ENCODE measurements at places on chromosomes 5 and 9. TPM values are rescaled to one million over a fixed set of nuclear protein-coding genes. Genes with fewer than 3 reads are reported as not detected.

DNA sequence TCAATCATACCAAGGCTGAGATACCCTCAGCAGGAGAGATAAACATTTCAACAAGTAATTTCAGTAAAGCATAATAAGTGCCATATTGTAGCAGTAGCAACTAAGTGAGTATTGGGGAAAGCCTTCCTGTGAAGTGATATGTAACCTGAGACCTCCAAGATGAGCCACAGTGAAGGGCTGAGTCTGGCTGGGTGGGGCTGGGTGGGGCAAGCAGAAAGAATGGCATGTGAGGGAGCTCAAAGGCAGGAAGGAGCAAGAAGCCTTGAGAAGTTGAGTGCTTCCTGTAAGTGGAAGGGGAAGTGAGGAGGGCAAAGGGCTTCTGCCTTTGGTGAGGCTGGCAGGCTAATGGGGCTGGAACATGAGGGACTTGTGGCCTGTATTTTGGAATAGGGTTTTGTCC, 19.7 kb upstream of the ASTN2 start:
- no peak for DNase-seq

SNX30 gene
- total RNA-seq, result 4.6 TPM

DMGDH gene
- 0.86 TPM for total RNA-seq

DNA sequence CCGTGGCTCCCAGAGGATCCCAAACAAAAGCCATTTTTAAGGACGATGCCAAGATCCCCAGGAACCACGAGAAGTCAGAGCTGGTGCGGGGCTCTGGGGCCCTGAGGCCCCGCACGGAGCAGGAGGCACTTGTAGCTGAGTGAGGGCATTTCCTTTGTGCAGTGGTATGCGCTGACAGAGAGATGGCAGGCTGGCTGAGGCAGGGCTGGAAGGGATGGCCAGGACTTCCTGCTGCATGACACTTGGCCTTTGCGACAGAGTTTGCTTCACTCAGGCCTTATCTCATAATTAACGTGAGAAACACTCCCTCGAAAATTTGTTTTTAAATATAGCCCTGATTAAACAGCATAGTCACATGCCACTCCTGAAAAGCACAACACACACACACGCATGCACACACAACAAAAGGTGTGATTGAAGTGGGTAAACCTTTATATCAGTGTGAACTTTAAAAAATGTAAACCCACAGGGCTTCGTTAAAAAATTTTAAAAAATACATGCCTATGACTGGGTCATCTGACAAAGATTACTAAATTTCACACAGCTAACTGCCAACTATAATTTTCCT, 536.6 kb downstream of the PDE4D start:
- DNase-seq, result peak; percentile 9

CSF2 gene
- 59.5 TPM for total RNA-seq

- DNase-seq, result no peak
These were observed 66.5 kb upstream of the SPIN1 start for GRCh38 chr9:88321764-88322163.

GRCh38 chr5:139167952-139168720, 30.0 kb downstream of the SIL1 start:
- no peak for DNase-seq

DNA sequence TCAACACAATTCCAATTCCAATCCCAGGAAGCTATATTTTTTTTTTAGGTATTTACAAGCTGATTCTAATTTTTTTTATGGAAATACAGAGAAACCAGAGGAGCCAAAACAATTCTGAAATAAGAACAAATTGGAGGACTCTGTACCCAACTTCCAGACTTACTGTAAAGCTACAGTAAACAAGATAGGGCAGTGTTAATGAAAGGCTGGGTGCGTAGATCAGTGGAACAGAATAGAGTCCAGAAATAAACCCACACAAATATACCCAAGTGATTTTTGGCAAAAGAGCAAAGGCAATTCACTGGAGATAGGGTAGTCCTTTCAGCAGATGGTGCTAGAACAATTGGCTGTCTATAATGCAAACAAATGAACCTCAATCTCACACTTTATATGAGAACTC, 50.6 kb downstream of the WHRN start:
- no peak for DNase-seq

DNA sequence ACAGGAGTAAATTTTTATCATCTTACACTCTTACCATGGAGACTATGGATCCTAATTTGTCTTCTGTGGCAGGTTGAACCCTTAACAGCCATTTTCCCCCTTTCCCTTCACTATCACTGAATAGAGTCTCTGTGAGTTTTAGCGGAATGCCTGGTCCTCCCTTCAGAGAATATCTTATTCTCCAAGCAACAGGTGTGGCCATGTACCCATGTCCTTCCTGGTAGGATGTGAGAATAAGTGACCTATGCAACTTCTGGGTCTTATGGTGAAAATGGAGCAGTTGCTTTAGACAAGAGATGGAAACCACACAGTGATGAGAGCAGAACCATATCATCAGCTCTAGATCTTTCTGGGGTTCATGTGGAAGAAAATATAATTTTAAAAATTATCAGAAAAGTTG, 312.6 kb downstream of the MCTP1 start:
- no peak for DNase-seq

- DNase-seq, result no peak
These were observed 84.0 kb downstream of the KCNIP1 start for GRCh38 chr5:170587808-170588207.

SLC6A19 gene
- total RNA-seq, result not detected

DNA sequence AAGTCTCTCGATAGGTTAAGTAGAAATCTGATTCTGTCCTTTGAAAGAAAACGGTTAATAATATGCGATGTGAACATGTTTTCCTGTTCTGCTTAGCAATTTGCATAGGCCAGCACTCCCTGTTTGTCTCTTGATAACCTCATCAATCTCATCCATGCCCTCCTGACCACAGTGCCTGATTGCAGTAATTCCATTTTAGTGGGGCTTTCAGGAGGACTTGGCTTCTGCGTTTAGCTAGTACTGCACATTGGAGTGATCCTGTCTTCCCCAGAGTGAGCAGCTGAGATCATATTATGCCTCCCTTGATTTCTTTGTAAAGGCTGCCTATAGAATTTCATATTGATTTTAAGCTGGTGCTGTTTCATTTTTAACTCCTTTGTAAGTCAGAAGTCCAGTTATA, 335.9 kb upstream of the ISL1 start:
- no peak for DNase-seq

HSPA4 gene
- 268 TPM for total RNA-seq
